ENCODE measurements at places on chromosomes 12 and 14.

DNA sequence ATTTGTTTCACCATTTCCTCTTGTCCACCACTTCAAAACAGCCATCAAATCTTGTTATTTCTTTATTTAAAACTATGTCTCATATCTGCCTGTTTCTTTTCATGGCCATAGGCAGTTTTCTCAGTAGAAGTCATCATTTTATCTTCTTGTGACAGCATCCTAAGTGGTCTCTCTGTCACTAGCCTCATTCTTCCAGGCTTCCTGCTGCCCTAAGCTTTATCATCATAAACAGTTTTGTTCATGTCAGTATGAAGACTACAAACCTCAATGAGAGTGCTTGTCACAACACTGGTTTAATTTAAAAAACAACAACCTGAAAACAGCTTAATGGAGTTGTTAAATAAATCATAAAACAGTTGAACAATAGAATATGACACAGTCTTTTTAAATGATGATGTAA is 387.8 kb upstream of the RPL10L start:
- DNase-seq = no peak

- DNase-seq = no peak
Measured at GRCh38 chr12:1059162-1059561, 68.1 kb downstream of the ERC1 start.

DNA sequence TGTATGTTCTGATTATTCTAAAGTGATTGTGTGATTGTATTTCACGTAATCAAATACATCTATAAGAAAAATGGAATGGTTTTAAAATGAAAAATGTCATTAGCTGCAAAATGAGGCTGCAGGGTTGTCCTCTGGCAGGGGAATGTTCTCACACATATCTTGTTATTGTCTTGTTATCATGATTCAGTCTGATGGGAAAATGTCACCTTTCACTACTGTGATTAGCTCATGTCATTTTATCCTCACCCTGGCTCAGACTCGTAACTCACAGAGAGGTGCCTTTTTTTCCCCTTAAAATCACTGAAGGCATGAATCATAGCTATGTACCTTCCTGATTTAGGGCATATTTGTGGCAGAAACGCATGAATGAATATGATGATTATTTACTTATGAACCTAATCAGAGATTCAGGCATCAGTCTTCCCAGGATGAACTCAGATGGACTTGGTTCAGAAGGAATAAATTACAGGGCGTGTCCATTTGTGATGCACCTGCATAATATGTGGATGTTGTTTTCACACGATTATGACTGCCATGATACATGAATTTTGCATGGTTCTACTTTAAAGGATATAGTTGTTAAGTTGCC is 1339.2 kb downstream of the AACS start:
- no peak for DNase-seq

DNA sequence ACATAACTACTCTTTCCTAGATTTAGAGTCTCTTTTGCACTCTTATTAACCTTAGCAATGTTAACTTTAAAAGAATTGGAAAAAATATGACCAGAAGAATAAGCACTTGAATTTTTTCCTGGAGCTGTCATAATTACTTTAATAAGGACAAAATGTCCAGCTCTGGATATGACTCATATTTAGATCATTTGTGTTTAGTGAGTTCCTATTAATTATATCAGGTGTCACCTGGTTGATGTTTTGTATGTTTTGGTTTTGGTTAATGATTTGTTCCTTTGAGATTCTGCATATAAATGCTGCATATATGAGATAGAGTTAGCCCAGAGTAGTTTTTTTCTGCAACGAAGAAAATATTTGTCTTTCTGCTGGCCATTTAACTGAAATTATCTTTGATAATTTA is 5.1 kb downstream of the CLECL1 start:
- DNase-seq = no peak

DNA sequence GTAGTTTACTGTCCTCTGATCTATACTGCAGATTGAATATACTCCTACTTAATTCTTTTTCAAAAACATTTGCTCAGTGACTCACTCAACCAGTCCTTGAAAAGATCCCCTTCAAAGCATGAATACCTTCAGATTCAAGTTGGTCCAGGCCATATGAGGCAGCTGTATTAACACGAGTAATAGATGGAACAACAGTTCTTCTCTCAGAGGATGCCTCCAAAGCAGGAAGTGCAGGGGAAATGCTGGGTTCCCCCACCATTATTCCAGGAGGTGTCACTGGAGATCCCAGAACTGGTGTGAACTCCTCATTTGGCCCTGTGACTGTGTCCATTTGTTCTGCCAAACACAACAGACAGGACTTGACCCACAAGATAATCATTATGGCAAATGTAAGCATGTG is 20.6 kb downstream of the ARMH4 start:
- no peak for DNase-seq

All from stimulated activated CD4-positive, alpha-beta T cell treated with anti-CD3 and anti-CD28 coated beads, Interleukin-15, amount 100 ng/mL, for 48 hours (primary cell).